WTC11 (cell line): ENCODE measurements at places on chromosomes 16 and 17. TPM values are rescaled to one million over a fixed set of nuclear protein-coding genes. Genes with fewer than 3 reads are reported as not detected.

- H3K4me1 ChIP-seq, result no peaks in the 10 kb centered on the region
- H3K4me3 ChIP-seq, result no peak overlapping the region
- H3K27me3 ChIP-seq, result no peaks in the 10 kb centered on the region
- H3K27ac ChIP-seq, result no peak overlapping the region
- H3K36me3 ChIP-seq, result peaks cover 32% of the 10 kb centered on the region
- no peak for DNase-seq
These were observed 19.7 kb downstream of the PHAF1 start for GRCh38 chr16:67129422-67129821.

GRCh38 chr17:18626152-18626870 lies 17.9 kb downstream of the TBC1D28 start:
- DNase-seq, result no peak
- H3K27me3 ChIP-seq, result no peaks in the 10 kb centered on the region
- H3K4me3 ChIP-seq, result no peak overlapping the region
- H3K27ac ChIP-seq, result peak overlapping the region; percentile 54; the same call in 1 of the 2 replicates

GRCh38 chr17:76252040-76252954 lies 12.0 kb upstream of the RNF157 start:
- no peaks in the 10 kb centered on the region for H3K27me3 ChIP-seq
- no peaks in the 10 kb centered on the region for H3K36me3 ChIP-seq

DNA sequence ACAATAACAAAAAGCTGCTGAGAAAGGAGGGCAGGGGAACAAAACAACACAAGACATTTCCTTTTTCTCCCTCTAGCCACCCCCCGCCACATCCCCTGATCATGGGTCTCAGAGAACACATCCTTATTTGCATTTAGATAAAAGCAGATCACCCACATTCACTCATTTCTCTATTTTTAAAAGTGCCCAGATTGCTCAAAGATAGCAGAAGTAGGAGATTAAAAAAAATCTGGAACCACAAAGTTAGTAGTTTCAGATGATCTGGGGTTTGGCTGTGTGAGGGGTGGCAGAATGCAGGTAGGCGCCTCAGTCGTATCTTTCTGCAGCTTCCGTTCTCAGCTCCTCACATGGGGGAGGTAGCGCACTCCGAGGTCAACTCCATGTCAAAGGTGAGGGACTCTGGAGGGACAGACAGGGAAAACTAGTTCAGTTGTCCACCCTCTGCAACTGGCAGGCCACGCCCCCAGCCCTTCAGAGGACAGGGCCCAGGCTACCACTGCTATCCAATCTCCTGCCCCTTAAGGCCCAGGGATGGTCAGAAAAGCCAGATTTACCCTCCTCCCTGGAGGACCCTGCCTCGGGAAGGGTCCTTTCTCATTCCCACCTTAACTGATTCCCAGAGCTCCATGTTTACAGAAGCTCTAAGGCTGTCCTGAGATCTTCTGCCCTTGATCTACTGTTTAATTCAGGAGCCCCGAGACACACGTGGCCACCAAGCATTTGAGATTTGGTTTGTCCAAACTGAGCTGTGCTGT lies 27.3 kb downstream of the STAT5A start:
- DNase-seq, result no peak
- peaks cover 33% of the 10 kb centered on the region for H3K4me1 ChIP-seq
- H3K27ac ChIP-seq, result peak overlapping the region; percentile 49

GRCh38 chr16:11452746-11453389 lies 107.6 kb downstream of the RMI2 start:
- DNase-seq, result no peak
- peaks cover 4% of the 10 kb centered on the region; the same call in 1 of the 2 replicates for H3K4me1 ChIP-seq
- no peaks in the 10 kb centered on the region for H3K27me3 ChIP-seq
- no peaks in the 10 kb centered on the region for H3K36me3 ChIP-seq
- H3K4me3 ChIP-seq, result no peak overlapping the region
- peak overlapping the region; percentile 77 for H3K27ac ChIP-seq

GRCh38 chr16:89369266-89369895 lies 121.0 kb downstream of the ANKRD11 start:
- no peaks in the 10 kb centered on the region for H3K27me3 ChIP-seq
- no peak for DNase-seq
- H3K4me1 ChIP-seq, result peaks cover 69% of the 10 kb centered on the region
- no peak overlapping the region for H3K4me3 ChIP-seq
- H3K36me3 ChIP-seq, result no peaks in the 10 kb centered on the region
- H3K27ac ChIP-seq, result peak overlapping the region; percentile 54

DNA sequence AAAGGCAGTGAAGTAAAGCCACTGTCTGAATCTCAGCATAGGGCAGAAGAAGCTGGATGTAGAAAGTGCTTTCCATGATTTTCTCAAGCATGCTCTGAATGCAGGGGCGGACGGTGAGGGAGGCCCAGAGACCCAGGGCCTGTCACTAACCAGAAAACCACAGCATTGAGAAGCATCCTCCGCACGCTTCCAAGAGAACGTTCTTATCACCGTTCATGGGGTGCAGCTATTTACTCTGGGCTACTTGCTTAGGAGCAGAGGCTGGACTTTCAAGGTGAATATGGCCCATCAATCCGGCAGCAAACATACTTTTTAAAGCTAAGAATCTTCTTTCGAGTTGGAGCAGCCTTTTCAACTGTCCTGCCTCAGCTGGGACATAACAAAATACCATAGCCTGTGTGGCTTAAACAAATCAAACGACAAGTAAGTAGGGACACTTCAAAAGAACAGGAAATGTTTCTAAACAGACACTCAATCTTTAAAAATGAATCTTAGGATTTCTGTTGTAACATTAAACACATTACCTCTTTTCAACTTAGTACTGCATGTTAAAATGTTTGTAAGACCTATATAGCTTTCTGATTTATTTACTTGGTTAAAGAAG lies 46.5 kb upstream of the CDRT4 start:
- no peak for DNase-seq
- H3K4me1 ChIP-seq, result no peaks in the 10 kb centered on the region
- H3K4me3 ChIP-seq, result no peak overlapping the region

GRCh38 chr17:75124041-75124818 lies 7.3 kb downstream of the NT5C start:
- no peaks in the 10 kb centered on the region for H3K27me3 ChIP-seq
- DNase-seq, result no peak
- H3K4me3 ChIP-seq, result no peak overlapping the region

DNA sequence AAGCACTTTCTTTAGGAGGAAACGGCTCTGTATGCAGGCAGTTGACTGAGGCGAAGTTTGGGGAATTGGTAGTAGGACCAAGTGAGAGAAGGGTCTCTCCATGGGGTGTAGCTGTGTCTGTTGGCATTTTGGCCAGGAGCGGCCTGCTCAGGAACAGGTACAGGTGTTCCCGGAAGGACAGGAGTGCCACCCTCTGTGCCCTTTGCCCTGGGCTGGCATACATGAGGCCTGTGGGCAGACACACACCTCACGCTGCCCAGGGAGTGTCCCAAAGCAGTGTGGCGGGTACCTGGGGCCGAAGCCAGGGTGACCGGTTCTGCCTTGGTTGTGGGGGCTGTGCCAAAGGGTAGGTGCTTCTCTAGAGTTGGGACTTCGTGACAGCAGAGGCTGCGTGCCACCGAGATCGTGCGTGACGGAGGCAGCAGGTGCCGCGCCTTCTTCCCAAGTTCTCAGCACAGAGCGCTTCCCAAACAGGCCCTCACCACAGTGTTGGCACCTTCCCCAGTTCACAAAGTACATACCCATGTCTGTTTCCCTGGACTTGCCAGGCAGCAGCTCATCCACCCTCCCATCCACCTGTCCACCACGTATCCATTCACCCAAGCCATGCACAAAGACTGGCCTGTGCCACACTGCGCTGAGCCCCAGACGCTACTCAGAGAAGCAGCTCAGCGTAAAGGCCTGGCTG lies 19.9 kb upstream of the TCF25 start:
- no peak overlapping the region for H3K4me3 ChIP-seq
- H3K36me3 ChIP-seq, result 0 out of 2 replicates have a peak, but pooled peaks cover 2% of the 10 kb centered on the region
- no peak for DNase-seq
- H3K27ac ChIP-seq, result peak overlapping the region; percentile 41; the same call in 1 of the 2 replicates
- H3K27me3 ChIP-seq, result no peaks in the 10 kb centered on the region

GRCh38 chr17:1485423-1486376 lies 6.8 kb downstream of the MYO1C start:
- peaks cover 20% of the 10 kb centered on the region for H3K36me3 ChIP-seq
- peak; percentile 73 for DNase-seq
- H3K4me1 ChIP-seq, result peaks cover 34% of the 10 kb centered on the region
- no peak overlapping the region for H3K27ac ChIP-seq
- H3K27me3 ChIP-seq, result peaks cover 11% of the 10 kb centered on the region
- H3K4me3 ChIP-seq, result peak overlapping the region; percentile 79

DNA sequence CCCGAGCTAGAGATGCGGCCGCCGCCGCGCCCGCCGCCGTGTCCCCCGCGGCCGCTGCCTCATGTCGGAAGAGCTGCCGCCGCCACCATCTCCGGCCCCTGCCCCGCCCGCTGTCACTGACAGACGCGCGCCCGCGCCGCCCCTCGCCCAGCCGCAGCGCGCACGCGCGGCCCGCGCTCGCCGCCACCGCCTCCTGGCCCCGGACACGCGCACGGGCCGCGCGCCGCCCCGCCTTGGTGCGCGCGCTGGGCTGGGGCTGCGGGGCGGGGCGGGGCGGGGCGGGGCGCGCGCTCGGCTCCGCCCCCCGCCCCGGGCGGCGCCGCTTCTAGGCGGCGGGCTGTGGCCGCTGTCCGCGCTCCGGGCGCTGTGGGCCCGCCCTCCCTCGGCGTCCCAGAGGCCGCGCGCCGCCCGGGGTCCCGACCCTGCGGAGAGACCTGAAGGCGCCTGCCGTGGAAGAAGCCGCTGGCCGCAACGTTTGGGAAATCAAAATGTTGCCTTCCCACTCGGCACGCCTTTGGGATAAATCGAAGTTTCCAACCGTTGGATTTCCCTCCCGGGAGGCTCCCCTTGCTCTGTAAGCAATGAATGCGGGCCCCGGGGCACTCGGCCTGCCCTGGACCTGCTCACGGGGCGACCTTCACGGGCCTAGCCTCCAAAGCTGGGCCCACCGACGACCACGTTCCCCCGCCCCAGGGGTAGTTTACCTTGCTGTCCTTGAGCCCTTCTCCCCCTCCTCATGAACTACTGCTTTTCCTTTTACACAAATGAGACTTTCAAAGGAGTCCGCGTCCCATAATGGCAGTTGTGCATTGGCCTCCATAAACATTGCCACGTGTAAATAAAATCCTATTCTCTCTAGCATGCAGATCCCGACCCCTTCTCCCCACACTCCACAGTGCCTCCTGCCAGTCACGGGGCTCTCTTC lies at the start of gene ADCY9:
TSS of gene ADCY9 (minus strand) at position 118 of the 925 bp plus-strand sequence. CDS start 1,000 bp downstream, outside the sequence.
- H3K27me3 ChIP-seq, result peaks cover 32% of the 10 kb centered on the region
- peak; percentile 83 for DNase-seq
- peak within 1 kb of the TSS; percentile 79 for H3K4me3 ChIP-seq
- H3K36me3 ChIP-seq, result peaks cover 3% of the 10 kb centered on the region; the same call in 1 of the 2 replicates
- H3K27ac ChIP-seq, result no peak within 1 kb of the TSS; the same call in 1 of the 2 replicates

GRCh38 chr17:10745231-10745630 lies 15.4 kb upstream of the TMEM220 start:
- DNase-seq, result no peak
- H3K27ac ChIP-seq, result no peak overlapping the region
- no peak overlapping the region for H3K4me3 ChIP-seq
- H3K4me1 ChIP-seq, result peaks cover 15% of the 10 kb centered on the region
- H3K36me3 ChIP-seq, result no peaks in the 10 kb centered on the region

GRCh38 chr16:26963109-26963508 lies 103.6 kb upstream of the C16orf82 start:
- peaks cover 4% of the 10 kb centered on the region for H3K27me3 ChIP-seq
- peaks cover 2% of the 10 kb centered on the region for H3K4me1 ChIP-seq
- peak; percentile 63 for DNase-seq

- peaks cover 4% of the 10 kb centered on the region for H3K27me3 ChIP-seq
- no peak overlapping the region for H3K27ac ChIP-seq
- H3K36me3 ChIP-seq, result no peaks in the 10 kb centered on the region
- H3K4me3 ChIP-seq, result no peak overlapping the region
These were observed 280.8 kb downstream of the CDH11 start for GRCh38 chr16:64841071-64841470.

GRCh38 chr16:87207965-87208364 lies 109.2 kb downstream of the C16orf95 start:
- no peaks in the 10 kb centered on the region; the same call in 1 of the 2 replicates for H3K27me3 ChIP-seq
- H3K4me1 ChIP-seq, result peaks cover 12% of the 10 kb centered on the region

DNA sequence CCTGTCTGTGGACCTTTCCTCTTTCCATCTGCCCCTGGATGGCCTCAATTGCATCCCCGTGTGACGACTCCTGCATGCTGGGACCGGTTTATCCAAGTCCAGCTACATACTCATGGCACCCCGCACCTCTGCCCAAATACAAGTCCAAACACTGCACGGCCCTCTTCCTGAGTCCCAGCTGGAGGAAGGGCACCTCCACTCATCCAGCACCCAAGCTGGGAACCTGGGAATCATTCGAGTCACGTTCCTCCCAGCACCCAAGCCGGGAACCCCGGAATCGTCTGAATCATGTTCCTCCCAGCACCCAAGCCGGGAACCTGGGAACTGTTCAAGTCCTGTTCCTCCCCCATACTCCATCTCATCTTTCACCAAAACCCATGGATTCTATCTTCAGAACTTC lies 10.2 kb downstream of the TRARG1 start:
- H3K4me3 ChIP-seq, result no peak overlapping the region
- H3K4me1 ChIP-seq, result no peaks in the 10 kb centered on the region
- H3K27ac ChIP-seq, result no peak overlapping the region

DNA sequence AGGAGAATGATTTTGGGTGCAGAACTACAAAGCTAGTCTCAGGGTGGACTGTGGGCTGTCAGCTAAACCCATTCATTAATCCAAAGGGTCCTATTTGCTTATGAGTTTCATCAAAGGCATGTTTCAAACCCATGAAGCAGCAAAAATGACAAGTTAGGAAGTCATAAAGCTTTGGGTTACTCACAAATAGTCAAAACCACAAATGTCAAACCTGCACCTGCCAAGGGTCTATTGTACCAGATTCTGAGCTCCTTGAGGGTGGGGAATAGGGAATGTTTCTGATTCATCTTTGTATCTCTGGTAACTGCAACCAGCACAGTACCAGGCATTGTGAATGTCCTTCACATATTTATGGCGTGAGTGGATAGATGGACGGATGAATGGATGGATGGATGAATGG lies 317.7 kb downstream of the MAF start:
- H3K36me3 ChIP-seq, result no peaks in the 10 kb centered on the region
- no peak overlapping the region for H3K4me3 ChIP-seq
- H3K4me1 ChIP-seq, result peaks cover 44% of the 10 kb centered on the region
- no peak for DNase-seq

CACNG5 gene
- 1.9 to 3.1 TPM (median 2.8 TPM) in 3 replicates for total RNA-seq

MRPS23 gene
- total RNA-seq, result 57.9 to 65.3 TPM (median 58.1 TPM) in 3 replicates

CACNA1H gene
- 38.0 to 46.9 TPM (median 46.4 TPM) in 3 replicates for total RNA-seq

SYT17 gene
- total RNA-seq, result 5.5 to 6.8 TPM (median 6.3 TPM) in 3 replicates

CX3CL1 gene
- total RNA-seq, result 0.66 to 1.2 TPM (median 1.1 TPM) in 3 replicates

NATD1 gene
- 10.1 to 11.2 TPM (median 11.1 TPM) in 3 replicates for total RNA-seq

CLCN7 gene
- 80.6 to 94.1 TPM (median 90.0 TPM) in 3 replicates for total RNA-seq

MTHFSD gene
- 14.1 to 15.7 TPM (median 15.3 TPM) in 3 replicates for total RNA-seq

HSBP1 gene
- 197 to 237 TPM (median 229 TPM) in 3 replicates for total RNA-seq

NEUROD2 gene
- not detected in 3 replicates for total RNA-seq
